ENCODE measurements at places on chromosomes 11 and 22.

GRCh38 chr11:25441421-25441820 lies 890.5 kb upstream of the ANO3 start:
- no peak for DNase-seq

GRCh38 chr11:69854713-69855112 lies 35.5 kb upstream of the FGF3 start:
- DNase-seq = no peak

DNA sequence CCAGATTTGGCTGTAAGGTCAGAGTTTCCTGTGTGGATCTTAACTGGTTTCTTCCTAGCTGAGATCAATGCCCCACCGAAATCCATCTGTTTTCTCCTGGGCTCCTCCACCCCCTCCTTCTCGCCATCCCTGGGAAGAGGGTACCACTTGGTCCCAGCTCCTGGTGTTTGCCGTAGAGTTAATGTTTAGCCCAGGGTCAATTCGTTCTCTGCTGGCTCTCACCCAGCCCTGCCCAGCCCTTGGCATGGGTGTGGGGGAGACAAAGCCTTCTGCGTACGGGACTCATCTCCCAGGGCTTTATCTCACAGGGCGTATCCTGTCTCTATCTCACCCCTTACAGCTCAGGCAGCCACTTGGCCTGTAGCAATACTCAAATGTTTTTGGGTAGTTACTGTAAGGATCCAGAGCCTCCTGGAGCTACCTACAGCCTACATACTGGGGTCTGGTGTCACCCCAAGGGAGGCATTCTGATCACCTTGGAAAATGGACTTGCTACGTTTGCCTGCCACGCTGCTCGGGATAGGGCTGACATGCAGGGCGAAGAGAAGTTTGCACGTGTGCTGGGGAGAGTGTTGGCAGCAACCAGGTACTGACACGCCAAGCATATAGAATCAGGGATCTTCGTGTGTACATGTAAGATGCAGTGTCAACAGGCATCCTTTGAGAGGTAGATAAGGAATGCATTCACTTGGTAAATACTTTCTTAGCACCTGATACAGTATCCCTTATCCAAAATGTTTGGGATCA lies 66.1 kb downstream of the SCN3B start:
- no peak for DNase-seq

- no peak for DNase-seq
Observed at GRCh38 chr11:11070976-11071375, 213.1 kb upstream of the ZBED5 start.

- no peak for DNase-seq
Observed at GRCh38 chr11:115724666-115725065, 220.5 kb upstream of the CADM1 start.

- DNase-seq = no peak
Observed at GRCh38 chr11:123448823-123449222, 18.8 kb downstream of the GRAMD1B start.

DNA sequence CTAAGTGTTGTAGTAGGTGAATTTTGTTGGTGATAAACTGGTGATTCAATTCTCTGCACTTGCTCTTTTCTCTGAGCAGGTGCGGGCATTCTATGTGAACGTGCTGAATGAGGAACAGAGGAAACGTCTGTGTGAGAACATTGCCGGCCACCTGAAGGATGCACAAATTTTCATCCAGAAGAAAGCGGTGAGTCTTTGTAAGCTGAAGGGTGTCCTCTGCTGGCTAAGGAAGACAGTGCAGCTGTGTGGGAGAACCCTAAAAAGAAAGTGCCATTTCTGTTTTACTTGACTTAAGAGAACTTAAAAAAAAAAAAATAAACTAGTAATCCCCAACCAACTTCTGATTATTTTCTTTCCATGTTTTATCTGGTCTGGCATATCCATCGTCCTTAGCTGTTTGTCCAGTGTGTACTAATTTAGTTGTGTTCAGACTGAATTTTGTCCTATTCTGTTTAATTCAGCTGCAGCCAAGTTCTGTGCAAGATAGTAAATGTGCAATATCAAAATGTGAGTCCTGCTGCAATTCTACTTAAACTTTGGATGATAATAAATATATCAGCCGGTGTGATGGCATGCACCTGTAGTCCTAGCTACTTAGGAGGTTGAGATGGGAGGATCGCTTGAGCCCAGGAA lies 29.6 kb downstream of the CAT start:
- DNase-seq = no peak

DNA sequence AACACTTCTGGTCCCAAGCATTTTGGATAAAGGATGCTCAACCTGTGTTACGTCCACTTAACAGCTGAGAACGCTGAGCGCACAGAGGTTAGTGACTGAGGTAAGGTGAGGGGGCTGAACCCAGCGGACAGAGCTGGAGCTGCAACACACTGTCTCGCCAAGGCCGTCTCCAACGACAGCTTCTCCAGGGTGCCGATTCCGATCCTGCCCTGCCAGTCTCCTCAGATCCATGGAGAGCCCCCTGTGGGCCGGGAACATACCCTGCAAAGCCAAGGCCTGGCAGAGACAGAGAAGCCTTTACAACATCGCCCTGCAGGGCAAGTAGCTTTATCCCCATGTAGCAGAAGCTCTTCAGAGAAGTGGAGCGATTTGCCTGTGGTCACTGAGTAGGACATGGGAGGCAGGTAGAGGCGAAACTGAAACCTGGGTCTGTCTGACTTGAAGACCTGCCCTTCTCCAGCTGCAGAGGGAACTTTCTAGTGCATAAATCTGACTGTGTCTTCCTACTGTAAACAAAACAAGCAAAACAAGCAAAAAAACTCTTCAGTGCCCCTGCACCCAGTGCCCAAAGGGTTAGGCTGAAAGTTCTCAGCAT lies 72.8 kb downstream of the SCUBE1 start:
- no peak for DNase-seq

DNA sequence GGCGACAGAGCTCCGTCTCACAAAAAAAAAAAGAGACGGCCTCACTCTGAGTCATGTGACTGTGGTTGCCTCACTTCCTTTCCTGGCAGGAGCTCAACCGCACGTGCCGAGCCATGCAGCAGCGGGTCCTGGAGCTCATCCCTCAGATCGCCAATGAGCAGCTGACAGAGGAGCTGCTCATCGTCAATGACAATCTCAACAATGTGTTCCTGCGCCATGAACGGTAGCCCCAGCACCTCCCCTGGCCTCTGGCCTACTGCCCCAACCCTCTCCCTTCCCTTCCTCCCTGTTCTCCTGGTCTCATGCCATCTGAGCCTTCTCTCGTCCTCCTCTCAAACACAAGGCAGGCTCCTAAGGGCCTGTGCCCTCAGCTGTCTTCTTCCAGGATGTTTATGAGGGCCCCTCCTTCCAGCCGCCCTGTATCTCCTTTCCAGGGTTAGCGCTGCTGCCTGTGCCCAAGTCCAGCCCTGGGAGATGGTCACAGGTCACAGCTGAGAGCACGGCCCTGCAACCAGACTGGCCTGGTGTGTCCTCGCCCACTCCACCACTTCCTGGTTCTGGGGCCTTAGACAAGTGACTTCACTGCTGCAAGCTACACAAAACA lies 30.7 kb downstream of the TOM1 start:
- no peak for DNase-seq

DNA sequence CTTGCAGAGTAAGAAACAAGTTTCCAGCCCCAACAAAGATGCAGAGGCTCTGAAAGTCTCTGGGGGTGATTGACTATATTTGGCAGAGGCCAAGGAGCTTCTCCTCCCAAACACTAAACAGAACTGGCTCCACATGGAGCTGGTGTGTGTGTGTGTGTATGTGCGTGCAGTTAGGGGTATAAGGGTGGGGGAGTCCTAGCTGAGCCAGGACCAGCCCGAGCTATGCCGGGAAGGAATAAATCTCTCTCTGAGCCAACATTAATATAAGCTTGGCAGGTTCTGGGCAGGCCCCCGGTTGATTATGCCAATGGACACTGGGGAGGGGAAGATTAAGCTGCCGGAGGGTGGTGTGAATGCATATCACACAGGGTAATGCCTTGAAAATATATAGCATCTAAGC lies 324.2 kb downstream of the MIAT start:
- no peak for DNase-seq

- DNase-seq = no peak
Observed at GRCh38 chr11:69682681-69683326, 7.7 kb upstream of the LTO1 start.

DNA sequence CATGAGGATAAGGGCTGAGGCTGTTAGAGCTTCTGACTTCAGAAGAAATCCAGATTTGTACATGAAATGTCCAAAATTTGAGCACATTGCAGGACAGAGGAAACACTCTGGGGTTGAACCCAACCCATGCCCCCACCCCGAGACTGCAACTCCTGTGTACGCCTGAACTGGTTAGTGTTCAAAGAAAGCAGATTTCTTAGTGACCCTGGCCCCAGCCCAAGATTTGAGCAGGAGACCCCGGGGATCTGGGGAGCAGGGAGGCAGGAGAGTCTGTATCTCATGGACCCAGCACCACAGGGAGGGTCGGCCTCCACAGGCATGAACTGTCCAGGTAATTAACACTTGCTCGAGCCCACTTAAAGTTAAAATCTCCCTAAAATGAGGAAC lies 69.3 kb upstream of the WNT7B start:
- no peak for DNase-seq

- DNase-seq = peak; percentile 10
Observed at GRCh38 chr11:6251990-6252473, 7.6 kb upstream of the CCKBR start.

DNA sequence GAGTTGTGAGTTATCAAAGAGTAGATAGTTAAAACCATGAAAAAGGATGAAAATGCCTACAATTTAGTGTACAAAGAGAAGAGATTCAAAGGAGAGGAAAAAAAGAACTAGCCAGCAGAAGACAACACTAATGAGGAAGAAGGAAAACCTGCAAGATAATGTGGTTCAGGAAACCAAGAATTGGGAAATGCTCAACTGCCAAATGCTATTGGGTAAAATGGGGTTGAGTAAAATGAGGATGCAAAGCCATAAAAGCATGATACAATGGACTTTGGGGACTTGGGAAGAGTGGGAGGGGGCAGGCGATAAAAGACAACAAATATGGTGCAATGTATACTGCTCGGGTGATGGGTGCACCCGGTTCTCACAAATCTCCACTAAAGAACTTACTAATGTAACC lies 7.6 kb upstream of the OR52K2 start:
- no peak for DNase-seq

DNA sequence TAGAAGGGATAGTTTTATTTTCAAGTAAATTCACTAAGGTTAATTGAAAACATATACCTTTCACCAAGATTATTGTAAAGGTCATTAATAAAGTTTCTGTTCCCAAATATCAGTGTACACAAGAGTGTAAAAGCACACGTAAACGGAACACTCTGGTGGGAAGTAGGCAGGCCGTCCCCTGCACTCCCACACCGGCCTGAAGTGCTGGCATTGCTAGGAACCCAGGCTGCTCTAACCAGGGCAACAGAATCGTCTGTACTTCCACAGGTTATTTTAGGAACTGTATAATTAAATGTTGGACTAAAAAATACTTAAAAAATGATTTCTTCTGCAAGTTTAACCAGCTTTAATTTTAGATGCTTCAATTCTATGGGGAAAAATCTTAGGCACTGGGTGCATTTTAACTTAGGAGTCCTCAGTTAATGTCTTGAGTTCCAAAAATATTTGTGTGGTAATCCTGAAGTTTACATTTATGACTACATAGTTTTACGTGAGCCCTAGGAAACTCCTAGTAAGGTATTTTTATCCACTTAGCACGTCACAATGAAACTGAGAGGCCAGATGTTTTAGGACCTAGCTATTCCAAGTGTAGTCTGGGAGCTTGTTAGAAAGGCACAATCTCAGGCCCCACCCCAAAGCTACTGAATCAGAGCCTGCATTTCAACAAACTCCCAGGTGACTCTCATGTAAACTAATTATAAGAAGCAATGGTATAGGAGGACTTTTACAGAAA lies 31.2 kb downstream of the KMT5B start:
- no peak for DNase-seq

DNA sequence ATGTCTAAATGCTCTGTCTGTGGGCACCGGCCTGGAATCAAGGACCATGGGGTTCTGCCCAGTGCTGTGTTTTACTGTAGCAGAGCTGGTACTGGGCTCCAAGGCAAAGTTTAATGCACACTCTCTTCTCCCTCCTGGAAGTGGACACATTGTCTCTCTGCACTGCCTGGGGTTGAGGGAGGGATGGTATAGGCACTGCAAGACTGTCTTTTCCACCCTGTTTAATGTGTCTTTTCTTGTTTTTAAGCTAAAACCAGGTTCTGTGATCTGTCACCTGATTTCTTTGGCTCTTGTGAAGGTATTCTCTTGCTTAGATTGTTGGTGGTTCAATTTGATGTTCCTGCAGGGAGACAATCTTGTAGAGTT lies 109.3 kb upstream of the SERPIND1 start:
- no peak for DNase-seq

- no peak for DNase-seq
Observed at GRCh38 chr11:109371444-109372176, 50.4 kb upstream of the C11orf87 start.

GRCh38 chr11:3796801-3797328 lies 489 bp downstream of the NUP98 start:
- DNase-seq = no peak

GRCh38 chr11:15159085-15159484 lies 44.4 kb downstream of the INSC start:
- no peak for DNase-seq

- no peak for DNase-seq
Observed at GRCh38 chr11:116422956-116423600, 349.7 kb downstream of the BUD13 start.

DNA sequence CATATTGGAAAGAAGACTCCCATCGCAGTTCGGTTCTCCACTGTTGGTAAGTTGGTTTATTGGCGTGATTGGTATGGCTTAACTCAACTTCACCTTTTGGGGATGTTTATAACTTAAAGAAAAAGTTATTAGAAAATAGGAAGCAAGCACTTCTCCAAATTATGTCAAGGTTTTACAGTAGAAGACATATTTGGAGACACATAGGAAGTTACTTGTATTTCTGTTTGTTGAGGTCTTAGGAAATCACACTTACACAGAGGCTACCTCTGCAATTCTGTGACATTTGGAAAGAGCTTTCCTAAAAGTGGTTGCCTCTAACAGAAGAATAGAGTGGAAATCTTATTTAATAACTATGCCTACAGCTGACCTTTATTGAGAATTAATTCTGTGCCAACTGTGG lies 12.3 kb downstream of the CAT start:
- no peak for DNase-seq

DNA sequence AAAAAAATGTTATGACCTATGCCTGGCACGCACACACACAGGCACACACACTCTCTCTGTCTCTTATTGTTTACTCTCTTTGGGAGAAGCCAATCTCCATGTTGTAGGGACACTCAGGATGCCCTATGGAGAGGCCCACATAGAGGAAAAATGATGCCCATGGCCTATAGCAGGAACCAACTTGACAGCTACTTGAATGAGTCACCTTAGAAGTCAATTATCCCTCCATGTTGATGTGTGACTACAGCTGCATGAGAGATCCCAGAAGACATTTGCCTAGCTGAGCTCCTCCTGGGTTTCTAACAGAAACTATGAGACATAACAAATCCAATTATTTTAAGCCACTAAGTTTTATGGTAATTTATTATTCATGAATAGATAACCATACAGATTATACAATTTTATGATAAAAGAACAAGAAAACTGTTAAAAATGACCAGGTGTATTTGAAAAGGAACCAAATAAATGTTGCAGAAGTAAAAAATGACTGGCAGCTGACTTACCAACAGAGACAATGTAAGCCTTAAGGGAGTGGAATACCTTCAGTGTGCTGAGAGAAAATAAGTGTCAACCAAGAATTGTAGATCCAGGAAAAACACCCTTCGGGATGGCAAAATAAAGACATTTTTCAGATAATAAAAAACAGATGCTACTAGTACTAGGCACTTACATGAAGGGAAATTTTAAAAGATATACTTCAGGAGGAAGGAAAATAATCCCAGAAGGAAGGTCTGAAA lies 403.7 kb upstream of the SYN3 start:
- DNase-seq = no peak

All from LNCaP clone FGC (cell line).